ENCODE measurements at places on chromosomes 3 and 15.

GRCh38 chr3:54900838-54901591, 26.8 kb downstream of the LRTM1 start:
- no peak for DNase-seq

DNA sequence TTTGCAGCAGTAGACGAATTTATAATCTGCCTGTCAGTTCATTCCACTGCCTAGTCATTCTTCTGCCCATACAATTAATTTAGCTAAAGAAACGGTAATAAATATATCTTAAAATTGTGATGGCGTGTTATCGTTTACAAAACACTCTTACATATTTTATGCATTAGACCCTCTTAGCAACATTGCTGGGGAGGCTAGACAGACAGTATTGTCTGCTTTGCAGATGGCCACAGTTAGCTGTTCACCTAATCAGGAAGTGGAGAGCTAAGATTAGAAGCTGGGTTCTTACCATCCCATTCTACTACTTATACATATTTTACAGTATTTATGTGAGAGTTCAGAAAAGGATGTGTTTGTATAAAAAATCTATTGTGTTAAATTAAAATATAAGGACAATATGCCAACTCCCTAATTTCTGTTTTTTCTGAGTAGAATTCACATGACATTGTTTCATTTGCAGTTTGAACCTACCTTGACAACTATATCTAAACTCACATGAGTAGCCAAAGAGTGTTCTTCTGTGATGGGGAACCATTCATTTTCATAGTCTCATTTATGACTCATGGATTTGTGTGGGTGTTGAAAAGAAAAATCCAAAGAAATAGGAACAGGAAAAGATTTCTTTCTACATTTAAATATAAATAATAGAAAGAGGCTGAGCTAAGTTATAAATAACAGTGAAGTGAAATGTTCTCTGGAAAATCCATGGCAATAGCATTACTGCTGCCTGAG, 41.7 kb upstream of the C3orf80 start:
- no peak for DNase-seq

- DNase-seq: no peak
These were observed 36.1 kb upstream of the BLM start for GRCh38 chr15:90681056-90681455.

- no peak for DNase-seq
These were observed 268.7 kb upstream of the ARRDC4 start for GRCh38 chr15:97691799-97692198.

DNA sequence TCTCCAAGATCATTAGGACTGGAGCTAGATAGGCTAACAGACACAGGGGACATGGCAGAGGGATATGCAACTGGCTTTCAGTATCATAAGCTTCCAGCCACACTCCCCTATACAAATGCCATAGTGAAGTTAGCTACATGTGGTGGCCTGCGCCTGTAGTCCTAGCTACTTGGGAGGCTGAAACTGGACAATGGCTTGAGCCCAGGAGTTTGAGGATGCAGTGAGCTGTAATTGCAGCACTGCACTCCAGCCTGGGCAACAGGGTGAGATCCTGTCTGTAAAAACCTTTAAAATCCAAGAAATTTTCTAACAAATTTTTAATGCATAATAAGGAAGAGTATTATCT, 37.3 kb downstream of the DLG1 start:
- no peak for DNase-seq

- no peak for DNase-seq
These were observed 60.3 kb upstream of the PSMD6 start for GRCh38 chr3:64083575-64083974.

- DNase-seq: no peak
These were observed 43.4 kb upstream of the GPD1L start for GRCh38 chr3:32062950-32063582.

- no peak for DNase-seq
These were observed 55.7 kb downstream of the CEMIP start for GRCh38 chr15:80834906-80835305.

DNA sequence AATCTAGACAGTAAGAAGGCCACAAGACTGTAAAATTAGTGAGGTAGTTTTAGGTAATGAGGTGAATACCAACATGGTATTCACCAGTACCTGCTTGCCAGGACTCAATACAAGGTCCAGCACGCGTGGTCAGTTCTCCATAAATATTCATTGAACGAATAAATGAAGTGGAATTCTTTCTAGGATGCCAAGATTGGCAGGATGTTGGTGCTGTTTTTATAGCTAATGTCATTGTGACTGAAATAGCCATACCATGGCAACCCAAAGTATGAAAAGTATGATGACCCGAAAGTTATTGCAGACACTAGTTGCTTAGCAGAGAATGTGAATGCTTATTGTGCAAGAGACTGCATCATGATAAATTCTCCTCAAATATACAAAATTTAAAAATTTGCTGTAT, 307.2 kb downstream of the KCNH8 start:
- DNase-seq: no peak

GRCh38 chr3:64209866-64210621, 15.2 kb downstream of the PRICKLE2 start:
- DNase-seq: no peak

DNA sequence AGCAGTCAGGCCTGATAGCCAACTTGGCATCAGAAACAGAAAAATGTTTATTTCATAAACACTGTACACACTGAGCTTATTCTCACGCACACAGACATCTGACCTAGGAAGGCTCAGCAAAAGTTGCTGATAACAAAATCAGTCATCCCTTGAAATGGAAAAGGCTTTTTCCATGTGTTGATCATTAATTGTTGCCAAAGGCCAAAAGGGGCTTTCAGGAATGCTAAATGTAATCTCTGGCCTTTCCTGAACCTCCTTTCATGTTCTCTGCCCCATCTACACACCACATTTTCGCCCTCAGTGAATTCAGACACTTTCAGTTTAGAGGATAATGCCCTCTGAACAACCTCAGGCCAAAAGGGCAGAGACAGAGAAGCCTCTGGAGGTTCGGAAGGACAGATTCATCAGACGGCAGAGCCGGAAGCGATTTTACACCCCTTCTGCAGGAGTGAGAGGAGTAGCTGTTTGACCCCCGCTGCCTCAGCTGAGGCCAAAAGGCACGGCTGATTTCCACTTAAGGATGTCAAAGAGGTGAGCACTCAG, 14.5 kb downstream of the RTP4 start:
- no peak for DNase-seq

DNA sequence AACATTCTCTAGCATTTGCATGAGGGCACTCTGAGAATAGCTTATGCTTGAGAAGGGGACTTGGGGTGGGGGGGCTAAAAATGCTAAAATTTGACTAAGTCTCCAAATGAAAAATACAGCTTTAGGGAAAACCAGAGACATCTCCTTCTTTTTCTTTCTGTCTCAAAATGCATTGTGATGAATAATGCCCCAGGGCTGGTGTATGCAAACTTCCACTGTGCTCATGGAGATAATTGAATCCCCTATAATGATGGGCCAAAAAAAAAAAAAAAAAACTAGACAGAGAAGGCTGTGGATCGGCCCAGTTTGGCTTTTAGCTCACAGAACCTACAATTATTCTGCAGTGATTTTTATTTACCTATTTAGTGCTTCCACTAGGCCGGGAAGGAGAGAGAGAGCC, 147.9 kb upstream of the RORA start:
- DNase-seq: no peak

GRCh38 chr3:184156522-184156955, 1.4 kb downstream of the DVL3 start:
- DNase-seq: no peak

DNA sequence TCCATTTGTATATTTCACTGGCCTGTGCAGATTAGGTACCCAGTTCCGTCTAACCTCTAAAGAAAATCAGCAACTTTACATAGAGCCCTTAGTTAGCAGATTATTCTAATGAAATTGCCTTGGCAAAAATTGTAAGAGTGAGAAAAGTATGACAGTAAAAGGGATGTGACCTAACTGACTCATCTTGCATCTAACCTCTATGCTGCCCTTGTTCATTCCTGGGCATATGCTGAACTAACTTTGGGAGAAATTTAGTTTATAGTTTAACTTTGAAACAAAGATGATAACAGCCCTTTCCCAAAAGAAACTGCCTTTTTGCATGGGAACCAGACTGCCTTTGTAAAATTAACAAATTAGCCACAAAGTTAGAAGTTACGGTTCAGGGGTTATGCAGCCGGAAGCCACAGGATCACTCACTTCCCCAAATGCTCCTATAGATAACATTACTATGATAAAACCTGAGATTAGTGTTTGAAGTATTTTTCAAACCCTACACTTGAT, 839.8 kb upstream of the ALCAM start:
- no peak for DNase-seq

- DNase-seq: no peak
These were observed 1.2 kb downstream of the MANF start for GRCh38 chr3:51386159-51386851.

DNA sequence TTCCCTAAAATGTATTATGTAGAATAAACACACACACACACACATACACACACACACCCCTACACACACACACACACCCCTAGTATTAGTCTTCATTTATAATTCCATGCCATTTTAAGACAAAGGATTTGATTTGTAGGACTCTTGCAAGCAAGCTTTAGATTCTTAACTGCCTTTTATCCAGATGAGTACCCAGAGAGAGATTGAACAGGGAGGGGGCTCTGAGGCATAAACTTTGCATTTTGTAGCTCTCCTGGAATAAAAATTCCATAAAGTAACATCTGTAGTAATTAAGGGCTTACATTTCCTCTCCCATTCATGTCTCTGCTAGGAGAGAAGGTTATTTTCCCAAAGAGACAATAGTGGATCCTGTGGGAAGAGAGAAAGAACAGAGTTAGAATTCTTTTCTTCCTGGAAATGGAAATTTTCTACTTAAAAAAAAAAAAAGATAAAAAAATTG, 479.4 kb downstream of the RBMS3 start:
- no peak for DNase-seq

DNA sequence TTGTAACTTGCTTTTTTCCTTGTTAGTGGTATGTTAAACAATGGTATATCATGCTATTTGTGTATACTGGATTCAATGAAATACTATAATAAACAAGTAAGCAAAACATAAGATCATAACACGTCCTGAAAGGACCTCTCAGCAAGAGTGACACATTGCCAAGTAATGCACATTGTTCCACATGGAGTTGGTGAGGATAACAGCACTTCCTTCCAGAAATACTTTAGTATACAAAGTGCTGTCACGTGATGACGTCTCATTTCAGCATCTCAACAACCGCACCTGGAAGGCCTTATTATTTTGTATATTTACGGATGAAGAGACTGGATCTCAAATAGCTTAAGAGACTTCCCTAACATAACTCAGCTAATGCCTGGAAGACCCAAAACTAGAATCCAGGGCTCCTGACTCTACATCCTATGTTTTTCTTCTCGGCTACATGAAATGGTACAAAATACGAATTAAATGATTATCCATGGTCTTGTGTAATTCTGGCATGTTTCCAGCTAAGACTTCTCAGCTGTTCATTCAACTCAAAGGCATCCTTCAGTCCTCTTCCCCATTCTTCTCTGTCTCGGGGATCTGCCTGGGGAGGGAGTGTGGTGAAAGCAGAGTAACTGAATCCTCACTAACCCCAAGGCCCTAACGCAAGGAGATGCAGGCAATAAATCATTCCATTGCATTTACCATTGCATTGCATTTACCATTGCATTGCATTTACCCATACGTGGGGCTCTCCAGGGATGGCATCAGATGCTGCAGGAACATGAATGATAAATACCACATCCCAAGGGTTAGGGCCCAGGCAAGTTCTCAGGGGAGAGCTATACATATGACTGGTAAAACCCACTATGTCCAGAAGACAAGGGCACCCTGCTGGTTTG, 79.2 kb downstream of the LIPC start:
- no peak for DNase-seq

GRCh38 chr15:40567111-40567510, 2.0 kb upstream of the RPUSD2 start:
- no peak for DNase-seq

- DNase-seq: no peak
These were observed 103.6 kb upstream of the TBL1XR1 start for GRCh38 chr3:177300842-177301241.

DNA sequence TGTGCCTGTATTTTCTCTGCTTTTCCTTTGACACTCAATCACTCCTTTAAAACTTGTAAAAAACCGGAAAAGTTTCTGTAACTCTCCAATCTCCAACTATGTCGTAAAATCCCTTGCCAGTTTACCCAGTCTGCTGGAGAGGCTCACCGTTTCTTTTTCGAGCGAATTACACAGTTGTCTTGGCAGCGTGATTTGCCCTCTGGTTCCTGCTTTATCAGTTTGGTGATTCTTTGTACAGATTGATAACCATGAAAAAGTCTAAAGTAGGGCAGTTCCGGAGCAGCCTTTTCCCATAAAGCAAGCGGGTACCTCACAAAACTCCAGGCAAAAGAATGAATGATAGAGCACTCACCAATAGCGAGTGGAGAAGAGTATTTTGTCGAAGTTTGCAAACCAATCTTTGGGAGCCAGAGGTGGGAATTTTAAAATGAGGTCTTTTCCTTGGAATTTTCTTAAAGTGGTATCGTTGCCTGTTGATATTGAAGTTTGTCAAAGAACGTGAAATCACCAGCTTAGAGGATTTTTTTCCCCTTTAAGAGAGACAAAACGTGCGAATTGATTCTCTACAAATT, at the start of gene TTC23:
Gene TTC23 (minus strand): TSS at position 312 of the 572 bp plus-strand sequence. CDS start 20,869 bp downstream, outside the sequence.
- DNase-seq: peak; percentile 81

DNA sequence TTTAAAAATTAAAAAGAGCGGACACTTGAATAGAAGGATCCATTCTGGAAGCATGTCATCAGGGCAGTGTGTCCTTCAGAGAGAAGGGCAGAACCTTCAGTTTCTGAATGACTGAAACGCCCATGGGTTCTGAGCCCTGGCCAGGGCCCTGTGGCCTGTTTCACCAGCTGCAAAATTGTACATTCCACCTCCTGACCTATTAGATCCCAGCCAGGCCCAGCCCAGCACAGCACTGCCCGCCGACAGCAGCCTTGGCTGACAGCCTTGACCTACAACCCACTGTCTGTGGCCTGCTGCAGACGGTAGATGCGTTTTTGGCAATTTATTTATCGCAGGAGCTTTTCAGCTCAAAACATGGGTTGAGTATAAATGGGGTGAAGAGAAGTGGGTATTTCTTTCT, 5.9 kb upstream of the POLG start:
- no peak for DNase-seq

DNA sequence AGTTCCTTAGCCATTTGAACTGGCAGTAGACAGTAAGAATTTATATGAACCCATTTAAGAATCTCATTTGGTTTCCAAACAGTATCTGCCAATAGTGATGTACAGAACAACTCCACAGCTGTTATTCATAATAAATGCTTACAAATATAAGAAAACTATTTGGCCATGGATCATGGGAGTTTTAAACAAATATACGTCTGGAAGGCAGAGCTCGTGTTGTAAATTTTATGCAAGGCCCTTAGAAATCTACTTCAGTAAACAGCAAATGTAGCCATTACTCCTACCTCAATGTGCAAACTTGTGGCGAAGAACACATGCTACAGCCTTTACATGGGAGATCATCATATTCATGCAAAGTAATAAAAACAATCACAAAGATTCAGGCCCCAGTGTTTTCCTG, 65.3 kb upstream of the NANOGP8 start:
- DNase-seq: no peak
